Activated naive CD4-positive, alpha-beta T cell treated with anti-CD3 and anti-CD28 coated beads, Interleukin-2, amount 50 U/mL, for 72 hours (primary cell): ENCODE measurements at places on chromosomes 7 and 10.

GRCh38 chr10:102322914-102323313 is 72.6 kb upstream of the NFKB2 start:
- no peak for DNase-seq

DNA sequence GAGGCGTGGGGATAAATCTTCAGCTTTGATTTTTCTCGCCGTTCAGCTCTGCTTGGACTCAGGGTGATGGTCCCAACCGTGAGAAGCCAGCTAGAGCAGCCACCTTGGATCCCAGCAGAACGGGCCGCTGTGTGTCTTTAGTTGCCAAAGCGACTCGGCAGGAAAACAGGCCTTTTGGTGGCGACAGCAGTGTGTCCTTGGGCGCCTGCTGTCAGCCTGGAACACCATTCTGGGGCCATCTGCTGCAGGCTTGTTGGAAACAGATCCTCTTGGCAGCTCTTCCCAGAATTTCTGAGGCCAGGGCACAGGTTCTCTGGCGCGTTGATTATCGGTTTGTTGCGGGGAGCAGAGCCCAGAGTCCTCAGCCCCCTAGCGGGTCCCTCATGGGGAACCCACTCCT is 97.6 kb downstream of the CUX1 start:
- no peak for DNase-seq

DNA sequence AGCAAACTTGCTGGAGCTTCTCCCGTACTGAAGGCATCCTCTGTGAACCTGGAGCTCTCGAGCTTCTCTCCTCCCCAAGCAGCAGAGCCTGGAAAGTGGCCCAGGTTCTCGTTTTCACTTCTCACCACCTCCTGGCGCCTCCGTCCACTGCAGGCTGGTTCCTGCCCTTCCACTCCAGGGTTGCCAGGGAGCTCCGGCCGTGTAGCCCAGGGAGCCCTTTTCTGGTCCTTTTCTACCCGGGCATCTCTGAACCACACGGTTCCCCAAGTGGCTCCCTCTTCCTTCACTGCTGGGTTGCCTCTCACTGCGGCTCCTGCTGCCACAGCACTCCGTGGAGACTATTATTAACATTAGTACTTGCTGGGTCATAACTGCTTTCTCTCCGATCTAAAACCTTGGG is 208.6 kb upstream of the PPP2R2D start:
- DNase-seq: no peak

DNA sequence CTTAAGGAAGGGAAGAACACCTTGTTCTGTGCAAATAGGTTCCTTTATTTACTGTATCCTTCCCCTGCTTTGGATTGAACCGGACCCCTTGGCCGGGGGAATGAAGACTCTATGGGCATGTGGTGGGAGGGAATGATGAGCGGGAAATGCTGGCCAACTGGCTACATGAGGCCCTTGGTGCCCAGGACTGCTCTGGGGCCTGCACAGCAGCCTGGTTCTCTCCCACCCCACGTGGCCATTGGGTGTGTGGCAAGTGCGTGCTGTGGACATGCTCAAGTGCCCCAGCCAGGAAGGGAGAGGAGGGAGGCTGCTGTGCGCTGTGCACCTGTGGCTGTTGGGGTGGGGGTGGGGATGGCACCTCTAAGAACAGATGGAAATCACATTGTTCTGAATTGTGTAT is 917.0 kb upstream of the GHITM start:
- no peak for DNase-seq

GRCh38 chr10:127922675-127923366 is 15.9 kb downstream of the PTPRE start:
- DNase-seq: no peak

- DNase-seq: no peak
Measured at GRCh38 chr10:93671042-93671441, 31.4 kb downstream of the FRA10AC1 start.

- no peak for DNase-seq
Measured at GRCh38 chr7:128383776-128384175, 22.3 kb upstream of the PRRT4 start.

DNA sequence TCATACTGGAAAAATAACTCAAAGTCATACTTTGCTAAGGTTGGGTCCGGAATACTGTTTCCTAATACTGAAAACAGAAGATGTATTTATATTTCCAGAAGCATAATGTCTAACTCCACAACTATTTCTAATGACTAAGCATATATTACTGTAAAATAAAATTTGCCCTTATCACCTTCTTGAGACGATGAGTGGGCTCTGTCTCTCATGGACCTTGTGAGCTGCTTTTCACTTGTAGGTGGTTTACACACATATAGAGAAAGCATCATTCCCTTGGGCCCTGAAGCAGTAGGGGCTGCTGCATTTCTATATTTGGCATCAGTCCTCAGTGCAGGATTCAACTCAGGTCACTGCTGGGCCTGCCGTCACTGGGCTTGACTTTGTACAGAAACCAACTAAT is 10.7 kb upstream of the FAM13C start:
- DNase-seq: no peak

DNA sequence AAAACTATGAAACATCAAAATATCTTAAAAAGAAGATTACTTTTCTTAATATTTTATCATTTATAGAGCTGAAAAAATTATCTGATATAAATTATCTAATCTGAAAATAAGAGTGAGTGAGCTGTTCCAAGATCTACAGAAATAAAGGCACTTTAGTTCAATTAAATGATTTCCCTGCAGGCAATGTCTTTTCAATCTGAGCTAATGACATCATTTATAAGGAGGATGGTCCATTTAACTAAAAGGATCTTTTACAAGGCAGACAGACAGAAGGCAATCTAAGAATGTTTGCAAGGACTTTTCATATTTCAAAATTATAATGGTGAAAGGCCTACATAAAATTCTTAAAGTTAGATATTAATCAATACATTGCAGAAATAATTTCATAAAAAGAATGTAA is 71.8 kb downstream of the SKAP2 start:
- no peak for DNase-seq

GRCh38 chr10:103921750-103922195 is 3.8 kb upstream of the STN1 start:
- no peak for DNase-seq

DNA sequence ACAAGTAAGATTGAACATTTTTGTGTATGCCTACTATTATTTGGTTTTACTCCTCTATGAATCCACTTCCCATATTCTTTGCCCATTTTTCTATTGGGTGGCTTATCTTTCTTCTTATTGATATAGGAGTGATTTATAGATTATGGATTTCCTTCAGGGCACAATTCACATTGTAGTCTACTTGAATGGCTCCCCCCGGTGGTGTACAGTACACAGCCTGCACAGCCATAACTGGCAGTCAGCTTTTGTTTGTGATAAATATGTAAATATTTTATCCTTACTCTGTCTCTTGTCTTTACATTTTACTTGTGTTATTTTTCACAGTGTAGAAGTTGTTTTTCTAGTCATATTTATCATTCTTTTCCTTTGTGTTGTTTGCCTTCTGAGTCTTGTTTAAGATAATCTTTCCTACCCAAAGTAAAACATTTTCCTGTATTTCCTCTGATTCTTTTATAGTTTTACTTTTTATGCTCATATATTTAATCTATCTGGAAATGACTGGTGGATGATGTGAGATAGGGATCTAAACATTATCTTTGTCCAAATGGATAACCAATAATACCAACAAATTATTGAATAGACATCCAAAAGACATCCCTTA is 23.9 kb upstream of the CALD1 start:
- DNase-seq: no peak

DNA sequence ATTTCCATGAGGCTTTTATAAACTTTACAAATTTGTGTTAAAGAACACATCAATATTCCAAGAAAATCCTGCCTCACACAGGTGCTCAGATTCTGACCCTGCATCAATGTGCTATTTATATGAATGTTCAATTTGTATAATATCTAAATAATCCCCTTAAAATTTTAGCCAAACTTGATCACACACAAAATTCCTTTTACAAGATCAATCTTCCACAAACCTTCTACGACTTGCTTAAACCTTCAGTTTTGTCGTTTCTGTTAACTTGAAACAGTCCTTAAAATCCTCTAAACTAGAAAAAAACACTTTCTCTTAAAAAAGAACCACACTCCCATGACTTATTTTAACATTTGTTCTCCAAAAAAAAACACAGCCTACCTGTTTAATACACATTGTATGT is 20.2 kb upstream of the TRPV6 start:
- DNase-seq: no peak

GRCh38 chr7:80859272-80859970 is 59.4 kb downstream of the SEMA3C start:
- DNase-seq: no peak

GRCh38 chr7:73976761-73977618 is 51.0 kb upstream of the ELN start:
- DNase-seq: peak; percentile 46

DNA sequence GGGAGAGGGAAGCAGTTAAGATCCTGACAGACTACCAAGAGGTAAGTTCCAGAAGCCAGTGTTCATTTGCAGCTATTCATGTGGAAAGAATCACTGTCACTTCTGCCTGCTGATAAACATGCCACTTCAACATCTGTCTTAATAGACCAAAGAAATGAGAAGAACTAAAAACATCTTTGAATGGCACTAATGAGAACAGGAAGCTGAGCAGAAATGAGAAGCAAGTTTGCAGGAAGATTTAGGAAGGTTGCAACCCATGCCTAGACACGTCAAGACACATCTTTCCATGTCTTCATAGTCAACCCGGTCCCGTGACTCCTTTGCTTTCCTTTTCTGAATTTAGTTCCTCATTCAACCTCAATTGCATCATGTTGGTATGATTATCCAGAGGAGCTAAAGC is 180.0 kb downstream of the PDE1C start:
- no peak for DNase-seq

DNA sequence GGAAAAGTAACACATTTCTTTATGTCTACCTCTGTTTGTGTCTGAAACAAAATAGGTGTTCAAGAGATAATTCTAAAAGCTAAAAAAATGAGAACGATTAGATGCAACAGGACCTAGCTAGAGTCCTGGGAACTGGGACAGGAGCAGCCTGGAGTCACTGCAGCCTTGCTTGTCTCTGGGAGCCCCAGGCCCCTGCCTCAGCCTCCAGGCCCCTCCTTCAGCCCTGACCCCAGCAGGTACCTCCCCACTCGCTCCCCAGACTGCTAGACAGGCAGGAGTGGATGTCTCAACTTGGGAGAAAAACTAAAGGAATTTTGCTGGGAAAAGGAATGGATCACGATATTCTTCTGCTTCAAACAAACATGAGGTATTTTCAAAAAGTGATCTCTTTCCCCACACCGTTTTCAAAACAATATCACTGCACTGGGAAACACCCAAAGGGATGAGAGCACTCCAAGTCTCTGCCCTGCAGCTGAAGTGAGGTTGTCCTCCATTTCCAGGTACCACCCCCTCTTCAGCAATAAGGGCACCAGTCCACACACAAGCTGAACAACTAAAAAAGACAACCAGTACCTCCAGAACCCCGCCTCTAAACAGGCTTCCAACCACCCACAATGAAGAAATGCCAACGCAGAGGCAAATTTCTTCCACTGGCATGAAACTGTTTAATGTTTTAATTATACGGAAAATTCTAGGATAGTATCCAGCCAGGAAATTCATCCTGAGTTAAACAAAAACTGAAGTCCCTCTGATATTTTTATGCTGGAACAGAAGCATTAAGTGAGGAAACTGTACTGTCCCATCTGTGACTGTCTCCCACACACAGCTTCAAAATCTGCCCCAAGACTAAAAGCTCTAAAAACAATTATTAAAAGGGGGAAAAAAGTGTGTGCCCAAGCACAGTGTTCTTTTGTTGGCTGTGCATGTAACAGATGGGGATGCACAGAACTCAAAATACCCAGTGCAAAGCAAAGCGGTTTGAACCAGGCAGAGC is 47.2 kb downstream of the XPNPEP1 start:
- no peak for DNase-seq

DNA sequence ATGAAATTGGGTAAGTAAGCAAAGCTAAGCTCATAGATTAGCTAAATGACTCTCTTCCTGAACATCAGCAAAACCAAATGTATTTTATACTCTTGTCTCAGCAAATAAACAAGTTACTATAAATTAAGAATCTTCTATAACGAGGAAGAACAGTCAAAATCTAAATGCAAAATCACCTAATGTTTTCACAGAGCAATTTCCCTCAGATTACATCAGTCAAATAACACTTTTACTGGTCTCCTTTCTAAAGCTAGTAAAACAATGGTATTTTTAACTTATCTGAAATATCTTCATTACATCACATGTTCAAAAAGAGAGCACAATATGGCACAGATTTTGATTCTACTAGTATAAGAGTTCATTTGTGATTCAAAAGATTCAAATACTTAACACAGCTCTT is 16.5 kb upstream of the GPR22 start:
- no peak for DNase-seq

- DNase-seq: peak; percentile 19
Measured at GRCh38 chr7:23470330-23471105, at the start of gene IGF2BP3. Gene IGF2BP3, minus strand, starts transcription at chr7:23470491. Its CDS starts 381 bp downstream, at chr7:23470110.

DNA sequence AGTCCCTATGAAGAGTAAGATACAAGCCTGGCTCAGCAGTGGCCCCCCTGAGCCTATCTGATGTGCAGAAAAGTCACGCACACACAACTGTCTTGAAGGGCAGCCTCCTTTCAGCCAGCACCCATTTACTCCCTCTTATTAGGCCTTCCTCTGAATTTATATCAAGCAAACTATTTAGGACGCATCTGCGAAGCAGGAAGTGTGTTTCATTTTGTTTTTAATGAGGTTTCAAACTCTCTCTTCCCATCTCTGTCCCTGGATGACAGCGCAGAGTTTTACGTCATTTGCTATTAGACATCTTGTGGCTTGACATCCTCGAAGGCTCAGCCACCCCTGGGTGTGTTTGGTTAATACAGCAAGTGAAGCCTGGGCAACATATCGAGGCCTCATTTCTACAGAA is 79.5 kb downstream of the CUX1 start:
- DNase-seq: no peak

GRCh38 chr10:76647301-76647700 is 990.3 kb downstream of the KCNMA1 start:
- no peak for DNase-seq

GRCh38 chr7:141649137-141649864 is 52.7 kb downstream of the DENND11 start:
- no peak for DNase-seq

DNA sequence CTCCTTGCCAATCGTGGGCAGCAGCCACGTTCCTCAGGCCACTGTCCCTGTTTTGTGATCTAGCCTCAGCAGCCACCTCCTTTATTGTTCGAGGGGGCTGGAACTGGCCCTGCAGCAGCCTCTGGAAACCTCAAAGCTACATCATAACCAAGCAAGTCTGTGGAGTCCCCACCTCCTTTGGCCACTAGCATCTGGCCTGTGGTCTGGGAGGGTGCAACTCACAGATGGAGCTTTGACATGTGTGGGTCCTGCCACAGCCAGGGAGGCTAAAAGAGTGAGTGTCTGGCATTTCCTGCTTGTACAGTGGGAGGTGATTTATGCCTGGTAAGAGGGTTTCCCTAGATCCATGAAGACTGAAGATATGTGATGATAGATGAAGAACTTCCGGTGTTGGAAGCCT is 32.3 kb upstream of the NUB1 start:
- no peak for DNase-seq
